ENCODE measurements at places on chromosomes 2 and 18.
A peak's percentile ranks its signal among the peaks of the same experiment; 100 is the strongest.

DNA sequence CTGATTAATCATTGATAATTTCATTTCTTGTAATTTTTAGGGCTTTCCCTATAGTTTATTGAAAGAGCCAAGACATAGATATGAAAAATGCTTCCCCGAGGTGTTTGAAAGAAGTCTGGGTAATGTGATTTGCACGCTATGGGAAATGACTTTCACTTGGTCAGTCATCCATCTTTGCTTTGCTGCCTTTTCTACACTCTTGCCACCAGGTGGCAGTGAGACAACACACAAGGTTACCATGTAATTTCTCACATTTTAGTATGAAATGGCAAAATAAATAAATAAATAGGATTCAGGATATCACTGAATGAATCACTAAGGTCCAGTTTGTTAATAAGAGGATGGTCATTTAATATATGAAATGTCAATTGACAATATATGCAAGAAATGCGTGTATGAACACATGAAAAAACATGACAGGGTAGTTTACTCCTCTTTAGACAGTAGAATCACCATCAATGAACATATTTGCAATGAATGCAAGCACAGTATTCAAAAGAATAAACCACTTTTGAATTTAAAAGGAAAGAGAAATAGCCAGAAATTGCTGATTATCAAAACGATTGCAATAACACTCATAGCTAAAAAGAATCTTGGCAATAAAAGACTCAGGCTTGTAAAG, 52.2 kb upstream of the KCNH7 start:
- DNase-seq, result peak; percentile 77

GRCh38 chr2:131584940-131585339, 57.3 kb downstream of the CCDC74A start:
- DNase-seq, result no peak

DNA sequence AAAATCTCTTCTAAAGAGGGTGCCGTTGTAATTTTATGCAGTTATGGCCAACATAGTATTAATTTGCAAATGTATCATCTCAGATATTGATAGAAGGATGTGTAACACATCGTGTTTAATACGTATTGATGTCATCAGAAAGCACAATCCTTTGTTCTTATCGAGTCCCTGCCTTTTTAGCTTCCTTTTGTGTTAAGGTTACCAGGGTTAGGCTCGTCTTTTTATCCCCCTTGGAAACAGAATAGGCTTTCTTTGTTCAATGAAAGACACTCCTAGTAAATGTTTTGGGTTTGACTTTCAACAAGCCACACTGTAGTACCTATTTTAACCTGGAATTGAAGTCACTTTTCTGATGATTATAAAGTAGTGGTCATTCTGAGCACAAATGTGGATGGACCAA, 136.2 kb downstream of the WDR7 start:
- DNase-seq, result no peak

DNA sequence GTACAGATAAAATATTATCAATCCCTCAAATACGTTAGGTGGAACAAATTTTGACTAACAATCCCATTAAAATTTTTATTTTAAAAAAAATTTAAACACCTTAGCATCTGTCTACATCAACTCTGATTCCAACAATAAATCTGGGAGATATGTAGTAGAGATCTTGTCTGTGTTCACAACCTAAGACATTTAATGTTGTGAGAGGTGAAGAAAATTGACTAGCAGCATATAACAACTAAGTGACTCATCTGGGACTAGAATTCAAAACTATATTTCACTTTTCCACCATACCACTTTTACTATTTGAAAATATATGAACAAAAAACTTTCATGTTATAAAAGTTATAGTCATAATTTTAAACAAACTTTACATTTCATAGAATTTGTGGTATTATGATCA, 97.9 kb downstream of the ATAD2B start:
- DNase-seq, result peak; percentile 5

DNA sequence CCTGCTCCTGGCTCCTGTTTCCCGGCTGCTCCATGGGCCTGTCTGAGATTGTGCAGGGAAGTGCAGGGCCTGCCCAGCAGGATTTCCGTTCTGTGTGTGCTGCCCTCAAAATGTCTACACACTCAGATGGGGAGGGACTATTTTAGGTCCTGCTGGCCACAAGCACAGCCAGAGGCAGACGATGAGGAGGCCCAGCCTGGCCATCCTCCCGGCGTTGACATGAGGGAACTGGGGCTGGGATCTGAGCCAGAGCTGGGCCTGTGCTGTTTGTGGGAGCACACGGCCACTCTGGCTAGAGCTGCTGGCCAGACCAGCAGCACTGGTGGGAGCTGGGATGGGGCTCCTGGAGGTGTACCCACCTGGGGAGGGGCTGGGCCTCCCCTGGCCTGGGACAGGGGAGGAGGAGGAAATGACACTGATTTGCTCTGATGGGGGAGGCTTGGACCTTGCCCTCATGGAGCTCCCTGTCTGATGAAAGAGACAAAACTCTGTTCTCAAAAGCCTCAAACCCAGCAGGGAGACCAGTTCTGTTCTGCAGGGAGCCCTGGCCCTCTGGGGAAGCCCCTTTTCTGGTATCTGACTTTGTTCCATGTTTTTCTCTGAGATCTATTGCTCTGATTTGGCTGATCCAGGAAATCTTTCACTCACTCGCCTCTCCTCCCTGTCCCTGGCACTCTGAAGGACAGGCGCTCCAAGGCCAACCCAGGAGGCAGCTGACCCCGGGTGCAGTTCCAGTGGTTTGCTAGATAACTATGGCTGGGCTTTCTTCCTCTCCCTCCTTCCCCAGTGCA, 161.8 kb downstream of the DYSF start:
- DNase-seq, result peak; percentile 4

- DNase-seq, result no peak
These were observed 86.0 kb downstream of the RTN4 start for GRCh38 chr2:54964271-54964670.

- no peak for DNase-seq
These were observed 242.2 kb downstream of the CDH20 start for GRCh38 chr18:61575419-61575818.

DNA sequence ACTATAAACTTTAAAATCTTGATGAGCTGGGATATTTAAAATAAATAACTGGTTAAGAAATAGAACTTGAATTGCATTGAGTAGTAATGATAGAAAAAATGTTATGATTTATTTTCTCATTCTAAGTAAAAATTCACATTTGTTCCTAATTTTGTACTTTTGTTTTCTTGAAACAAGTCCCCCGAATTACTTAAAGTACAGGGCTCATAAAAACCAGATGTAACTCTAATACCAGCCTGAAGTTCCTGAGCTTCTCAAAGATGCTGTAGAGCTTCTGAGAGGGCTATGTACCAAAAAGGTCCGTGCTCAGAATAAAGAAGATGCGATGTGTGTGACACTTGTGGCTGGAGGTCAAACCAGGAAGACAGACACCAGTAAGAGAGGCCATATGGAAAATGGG, 116.1 kb upstream of the TACR1 start:
- DNase-seq, result no peak

GRCh38 chr2:36672199-36672598, 24.3 kb upstream of the VIT start:
- peak; percentile 51 for DNase-seq

DNA sequence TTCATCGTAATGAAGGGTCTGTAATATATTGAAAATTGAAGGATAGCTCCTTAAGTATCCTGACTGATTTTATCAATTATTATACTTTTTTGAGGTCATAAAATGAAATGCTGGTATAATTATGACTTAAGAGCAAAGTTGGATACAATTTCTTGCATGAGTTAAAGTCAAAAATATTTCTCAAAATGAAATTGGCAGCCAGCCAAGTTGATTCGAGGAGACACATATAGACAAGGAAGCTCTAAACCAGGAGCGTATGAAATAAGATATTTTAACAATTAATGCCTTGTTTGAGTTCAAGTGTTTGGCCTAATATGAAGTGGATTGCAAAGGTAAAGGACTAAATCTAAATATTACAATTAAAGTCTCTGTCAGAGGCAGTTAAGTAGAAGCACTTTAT, 260.4 kb upstream of the DSEL start:
- DNase-seq, result no peak

- no peak for DNase-seq
These were observed 40.0 kb upstream of the NCKAP5 start for GRCh38 chr2:133608291-133608690.

GRCh38 chr2:98669675-98670074, 61.3 kb downstream of the MGAT4A start:
- DNase-seq, result no peak

DNA sequence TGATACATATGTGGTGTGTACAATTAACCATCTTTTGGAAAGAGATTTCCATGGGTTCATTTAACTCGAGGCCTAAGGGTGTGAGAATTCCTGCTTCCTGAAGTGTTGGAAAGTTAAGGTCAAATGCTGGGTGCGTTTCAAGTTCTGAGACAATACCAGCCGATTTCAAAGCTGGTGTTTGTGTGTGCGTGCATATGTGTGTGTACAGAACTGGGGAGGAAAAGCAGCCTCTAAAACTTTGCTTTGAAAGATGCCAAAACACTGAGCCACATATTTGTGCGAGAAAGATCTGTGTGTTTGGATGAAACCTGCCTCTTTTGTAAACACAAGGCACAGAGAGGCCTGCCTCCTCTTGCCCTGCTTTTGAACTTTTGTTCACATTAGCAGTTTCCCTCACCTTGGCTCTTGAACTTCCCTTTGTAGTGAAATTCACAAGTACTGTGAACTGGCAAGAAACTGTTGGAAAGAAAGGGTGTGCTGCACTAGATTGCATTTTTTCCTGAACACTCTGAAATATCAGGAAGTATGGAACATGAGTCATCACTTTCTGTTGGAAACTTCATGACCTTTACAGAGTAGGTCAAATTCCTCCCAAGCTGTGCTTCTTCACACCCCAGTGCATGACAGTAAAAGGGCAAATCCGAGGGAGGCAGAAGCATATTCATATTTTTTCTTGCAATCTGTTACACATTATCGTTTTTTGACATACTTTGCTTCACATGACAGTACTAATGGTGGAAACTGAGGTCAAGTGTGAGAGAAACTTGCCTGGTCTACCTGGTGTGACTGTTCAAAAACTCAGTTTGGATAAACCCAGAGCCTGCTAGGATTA, 20.0 kb upstream of the CAVIN2 start:
- peak; percentile 97 for DNase-seq

GRCh38 chr2:189179570-189179950, at the start of gene COL5A2:
Gene COL5A2, minus strand, starts transcription at chr2:189179761. Its CDS starts 157 bp downstream, at chr2:189179604.
- DNase-seq, result peak; percentile 87

DNA sequence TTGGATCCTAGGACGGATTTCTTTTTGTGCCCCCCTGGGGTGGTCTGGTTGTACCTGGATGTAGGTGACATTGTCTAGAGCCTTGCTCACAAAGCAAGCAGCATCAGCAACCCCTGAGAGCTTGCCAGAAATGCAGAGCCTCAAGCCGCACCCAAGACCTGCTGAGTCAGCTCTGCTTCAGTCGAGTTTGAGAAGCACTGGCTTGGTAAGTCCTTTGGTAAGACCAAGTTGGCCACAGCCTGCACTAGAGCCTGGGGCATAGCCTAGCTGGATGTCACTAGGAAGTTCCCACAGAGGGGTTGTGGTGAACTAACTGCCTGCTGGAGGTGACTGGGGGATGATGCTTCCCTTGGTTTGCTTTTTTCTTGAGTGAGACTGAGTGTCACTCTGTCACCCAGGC, 6.2 kb downstream of the ABCG5 start:
- no peak for DNase-seq

GRCh38 chr2:174117951-174118930, 130.1 kb downstream of the OLA1 start:
- DNase-seq, result peak; percentile 94

DNA sequence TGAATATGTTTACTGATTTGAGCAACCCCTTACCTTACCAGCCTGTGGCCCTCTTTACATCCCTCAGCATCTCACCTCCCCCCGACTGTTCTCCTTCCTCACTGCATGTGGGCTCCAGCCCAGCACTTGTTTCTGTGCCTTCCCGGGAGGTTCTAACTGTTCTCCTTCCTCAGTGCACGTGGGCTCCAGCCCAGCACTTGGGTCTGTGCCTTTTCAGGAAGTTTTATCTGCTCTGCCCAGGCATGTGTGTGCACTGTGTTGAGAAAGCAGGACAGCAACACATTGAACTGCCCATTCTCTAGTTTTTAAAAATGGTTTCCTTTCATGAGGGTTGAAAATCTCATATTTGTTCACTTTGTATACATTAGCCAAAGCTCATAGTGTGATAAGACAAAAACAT, 158.4 kb downstream of the ATP9B start:
- no peak for DNase-seq

GRCh38 chr2:215839309-215839708, 174.0 kb downstream of the MREG start:
- DNase-seq, result no peak

GRCh38 chr2:207067473-207067872, 98.3 kb downstream of the KLF7 start:
- no peak for DNase-seq

- DNase-seq, result no peak
These were observed 193.5 kb upstream of the ALKAL2 start for GRCh38 chr2:481388-481787.

DNA sequence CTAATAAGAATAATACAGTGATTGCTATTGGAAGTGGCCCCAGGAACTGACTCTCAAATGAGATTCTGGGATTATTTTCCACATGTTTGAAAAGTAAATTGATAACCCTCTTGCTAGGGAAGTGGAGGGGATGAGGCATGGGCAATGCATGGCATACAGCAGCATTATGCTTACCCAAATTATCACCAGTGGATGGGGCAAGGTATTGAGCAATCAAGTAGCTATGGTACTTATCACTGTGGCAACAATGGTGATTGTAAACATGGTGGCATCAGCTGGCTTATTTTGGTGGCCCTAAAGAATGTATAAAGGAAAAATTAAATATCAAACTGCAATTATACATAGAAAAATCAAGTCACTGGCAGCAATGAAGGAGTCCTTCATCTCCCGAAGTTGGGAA, 155.1 kb downstream of the FIGN start:
- DNase-seq, result no peak

DNA sequence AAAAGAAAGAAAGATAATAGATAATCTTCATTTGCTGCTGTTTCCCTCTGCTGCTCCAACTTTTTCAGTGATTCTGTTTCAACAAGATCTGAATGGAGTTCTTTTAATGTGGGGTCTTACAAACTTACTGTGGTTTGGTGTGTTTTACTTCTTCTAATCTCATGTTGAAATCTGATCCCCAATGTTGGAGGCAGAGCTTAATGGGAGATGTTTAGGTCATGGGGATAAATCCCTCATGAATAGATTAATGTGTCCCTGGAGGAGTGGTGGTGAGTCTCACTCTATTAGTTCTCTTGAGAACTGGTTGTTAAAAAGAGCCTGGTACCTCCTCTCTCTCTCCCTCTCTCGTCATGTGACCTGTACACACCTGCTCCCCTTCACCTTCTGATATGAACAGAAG, 442.4 kb downstream of the EPHA4 start:
- no peak for DNase-seq

DNA sequence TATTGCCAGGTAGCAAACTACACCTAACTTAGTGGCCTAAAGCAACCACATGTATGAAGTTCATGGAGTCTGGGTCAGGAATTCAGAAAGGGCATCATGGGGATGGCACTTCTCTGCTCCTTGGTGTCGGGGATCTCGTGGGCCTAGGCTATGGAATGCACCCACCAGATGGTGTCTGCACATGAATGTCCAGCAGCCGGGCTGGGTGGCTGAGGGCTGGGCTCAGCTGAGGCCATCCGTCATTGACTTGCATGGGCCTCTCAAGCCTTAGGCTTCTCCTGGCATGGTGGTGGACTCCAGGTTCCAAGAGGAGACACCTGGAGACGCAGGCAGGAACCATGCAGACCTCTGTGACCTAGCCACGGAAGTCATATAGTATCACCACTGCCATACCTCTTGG, 26.0 kb upstream of the RPL31 start:
- no peak for DNase-seq

Measured in HCEC 1CT (cell line).